ENCODE measurements at places on chromosomes 3 and 15.

DNA sequence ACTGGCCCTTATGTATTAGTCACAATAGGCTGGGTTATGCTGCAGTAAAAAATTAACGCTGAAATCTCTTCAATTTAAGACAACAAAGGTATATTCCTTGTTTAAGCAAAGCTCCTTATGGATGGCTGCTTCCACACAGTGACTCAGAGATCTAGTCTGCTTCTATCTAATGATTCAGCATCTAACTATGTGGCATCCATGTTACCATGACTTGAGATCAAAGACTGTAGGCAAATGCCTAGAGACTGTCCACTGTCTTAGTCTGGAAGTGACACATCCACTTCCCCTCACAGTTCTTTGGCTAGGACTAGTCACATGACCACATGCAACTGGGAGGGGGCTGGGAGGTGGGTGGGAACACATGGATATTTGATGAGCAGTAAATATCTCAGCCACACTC, 61.3 kb upstream of the PSMD6 start:
- DNase-seq = no peak

- DNase-seq = no peak
Measured at GRCh38 chr3:123013876-123014275, 13.7 kb downstream of the SEMA5B start.

DNA sequence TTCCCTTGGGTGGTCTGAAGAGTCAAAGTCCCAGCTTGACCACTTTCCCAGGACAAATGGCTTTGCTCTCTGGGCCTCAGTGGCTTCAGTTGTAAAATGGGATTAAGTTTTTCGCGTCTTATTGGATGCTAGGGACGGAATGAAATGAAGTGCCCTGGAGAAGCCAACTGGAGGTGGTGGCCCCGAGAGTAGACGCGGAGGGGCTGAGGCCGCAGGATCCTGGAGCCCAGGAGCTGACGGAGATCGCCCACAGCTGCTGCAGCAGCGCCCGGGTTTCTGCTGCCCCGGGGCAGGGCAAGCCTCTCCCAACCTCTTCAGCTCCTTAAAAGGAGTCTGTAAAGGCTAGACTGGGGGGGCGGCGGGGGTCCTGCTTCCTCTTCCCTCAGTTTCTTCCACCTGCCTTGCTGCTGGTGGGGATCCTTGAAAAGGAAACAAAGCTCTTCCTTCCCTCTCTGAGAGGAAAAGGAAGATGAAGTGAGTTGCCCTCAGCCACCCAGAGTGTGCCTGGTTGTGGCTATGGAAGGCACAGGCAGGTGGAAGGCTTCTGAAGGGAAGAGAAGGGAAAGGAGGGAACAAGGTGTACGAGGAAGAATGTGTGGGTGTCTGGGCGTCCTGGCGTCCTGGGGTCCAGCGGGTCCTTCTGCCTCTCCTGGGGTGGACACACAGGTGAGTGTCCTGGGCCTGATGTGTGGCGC, 967 bp upstream of the BNC1 start:
- no peak for DNase-seq

- DNase-seq = no peak
Measured at GRCh38 chr15:59260090-59260489, 53.4 kb downstream of the LDHAL6B start.

GRCh38 chr3:168722091-168722490, 626.4 kb upstream of the GOLIM4 start:
- no peak for DNase-seq

- no peak for DNase-seq
Measured at GRCh38 chr15:101046826-101047225, 127.7 kb downstream of the LRRK1 start.

DNA sequence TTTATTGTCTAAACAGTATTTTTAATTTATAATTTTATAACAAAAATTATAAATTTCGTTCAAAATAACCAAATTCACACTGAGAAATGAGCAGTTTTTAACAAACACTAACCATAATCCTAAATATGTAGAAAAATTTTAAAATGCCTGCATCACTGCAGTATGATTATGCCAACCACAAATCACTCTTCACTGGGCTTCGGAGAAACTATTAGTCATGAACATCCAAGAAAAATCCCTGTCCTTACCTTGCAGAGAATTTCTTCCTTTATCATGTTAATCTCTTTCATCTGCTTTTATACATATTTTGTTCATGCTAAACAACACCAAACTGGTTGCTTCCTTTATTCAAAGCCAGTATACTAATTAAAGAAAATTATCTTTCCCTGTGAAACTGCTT, 511.0 kb upstream of the ALCAM start:
- no peak for DNase-seq

- no peak for DNase-seq
Measured at GRCh38 chr3:33424606-33425452, 15.4 kb downstream of the UBP1 start.

- no peak for DNase-seq
Measured at GRCh38 chr15:79366691-79367090, 55.8 kb downstream of the TMED3 start.

GRCh38 chr3:126107203-126107939, 23.4 kb upstream of the SLC41A3 start:
- DNase-seq = no peak

DNA sequence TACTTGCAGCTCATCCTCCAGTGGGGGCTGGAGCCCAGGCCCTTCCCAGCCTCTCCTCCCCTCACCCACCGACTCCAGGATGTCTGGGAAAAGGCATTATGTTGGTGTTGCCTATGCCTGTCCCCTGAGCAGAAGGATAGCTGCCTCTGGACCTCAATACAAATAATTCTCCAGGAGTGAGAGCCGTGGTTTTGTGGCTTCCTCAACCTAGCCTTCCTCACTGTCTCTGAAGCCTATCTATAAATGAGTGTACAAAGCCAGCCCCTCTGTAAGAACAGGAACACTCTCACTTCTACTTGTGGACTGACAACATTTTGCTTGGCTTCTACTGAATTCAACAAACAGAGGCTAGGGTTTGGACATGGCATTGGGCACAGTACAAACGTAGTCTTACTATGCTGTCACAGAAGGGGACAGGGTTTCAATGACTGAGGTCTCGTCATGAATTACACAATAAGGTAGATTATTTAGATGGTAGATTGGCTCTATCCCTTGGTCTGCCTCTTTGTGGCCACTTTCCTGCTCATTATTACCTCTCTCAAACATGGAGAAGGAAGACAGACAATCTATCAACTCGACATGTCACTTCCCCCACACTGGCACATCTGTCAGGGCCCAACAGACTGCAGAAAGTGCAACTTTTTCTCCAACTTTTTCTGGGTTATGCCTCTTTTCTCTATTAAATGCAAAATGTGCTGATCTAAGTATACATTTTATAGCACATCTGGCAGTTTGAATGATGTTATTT, 82.8 kb upstream of the MEX3B start:
- DNase-seq = no peak

DNA sequence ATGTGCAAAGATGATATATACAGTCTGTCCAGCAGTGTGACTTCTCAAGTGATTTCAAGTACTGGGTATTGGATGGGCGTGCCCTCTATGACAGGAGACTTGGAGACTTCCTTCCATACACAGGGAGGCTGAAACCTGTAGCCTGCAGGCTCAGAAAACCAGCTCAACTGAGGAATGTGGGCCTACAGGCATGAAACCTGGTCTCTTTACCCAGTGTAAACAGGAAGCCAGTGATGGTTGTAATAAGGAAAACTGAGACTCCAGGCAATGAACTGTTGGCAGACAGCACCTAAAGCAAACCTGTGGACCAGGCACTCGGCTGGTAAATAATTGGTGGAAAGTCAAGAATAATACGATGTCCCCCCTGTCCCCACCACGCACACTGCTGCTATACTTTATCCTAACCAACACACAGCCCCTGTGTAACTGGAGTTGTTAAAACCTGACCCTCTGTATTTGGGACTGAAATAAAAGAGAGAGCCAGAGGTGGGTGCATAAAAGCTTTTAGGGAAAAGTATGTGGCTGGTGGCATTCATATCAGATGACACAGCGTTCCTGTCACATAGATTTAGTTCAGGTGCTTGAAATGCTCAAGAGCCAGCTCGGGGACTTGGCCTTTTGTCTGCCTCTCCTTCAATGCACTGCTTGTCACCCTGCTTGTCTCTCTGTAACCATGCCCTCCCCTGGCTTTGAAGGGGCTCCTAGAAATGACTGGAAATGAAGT, 144.7 kb downstream of the TPRG1 start:
- DNase-seq = no peak

Measured in GM04503 (cell line).